ENCODE measurements at places on chromosomes 2 and 18.

GRCh38 chr2:179817181-179817841 lies 44.1 kb downstream of the ZNF385B start:
- DNase-seq = no peak

GRCh38 chr2:35081001-35081621 lies 1274.5 kb upstream of the CRIM1 start:
- no peak for DNase-seq

- no peak for DNase-seq
Observed at GRCh38 chr2:240503848-240504247, 53.9 kb downstream of the ANKMY1 start.

GRCh38 chr2:237885931-237886684 lies 26.7 kb downstream of the RAMP1 start:
- no peak for DNase-seq

DNA sequence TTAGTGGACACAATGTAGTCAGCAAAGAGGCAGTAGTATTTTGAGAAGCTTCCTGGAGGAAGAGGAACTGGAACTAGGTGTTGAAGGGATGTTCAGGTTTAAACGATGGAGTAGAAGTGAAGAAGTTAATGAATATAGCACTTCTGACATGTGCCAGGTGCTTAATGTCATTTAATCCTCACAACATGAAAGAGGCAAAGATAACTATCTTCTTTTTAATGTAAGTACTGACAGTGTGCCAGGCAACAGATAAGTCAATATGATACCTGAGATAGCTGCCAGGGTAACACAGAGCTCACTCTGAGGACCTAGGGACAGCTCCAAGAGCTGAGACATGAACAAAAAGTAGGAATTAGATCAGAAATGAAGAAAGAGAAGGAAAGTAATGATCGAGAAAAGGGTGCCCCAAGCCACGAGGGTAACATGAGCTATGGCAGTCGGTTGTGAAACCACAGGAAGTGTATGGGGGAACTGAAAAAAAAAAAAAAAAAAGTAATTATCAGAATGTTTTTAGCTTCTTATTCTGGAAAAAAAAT lies 140.7 kb downstream of the RNF144A start:
- DNase-seq = no peak

DNA sequence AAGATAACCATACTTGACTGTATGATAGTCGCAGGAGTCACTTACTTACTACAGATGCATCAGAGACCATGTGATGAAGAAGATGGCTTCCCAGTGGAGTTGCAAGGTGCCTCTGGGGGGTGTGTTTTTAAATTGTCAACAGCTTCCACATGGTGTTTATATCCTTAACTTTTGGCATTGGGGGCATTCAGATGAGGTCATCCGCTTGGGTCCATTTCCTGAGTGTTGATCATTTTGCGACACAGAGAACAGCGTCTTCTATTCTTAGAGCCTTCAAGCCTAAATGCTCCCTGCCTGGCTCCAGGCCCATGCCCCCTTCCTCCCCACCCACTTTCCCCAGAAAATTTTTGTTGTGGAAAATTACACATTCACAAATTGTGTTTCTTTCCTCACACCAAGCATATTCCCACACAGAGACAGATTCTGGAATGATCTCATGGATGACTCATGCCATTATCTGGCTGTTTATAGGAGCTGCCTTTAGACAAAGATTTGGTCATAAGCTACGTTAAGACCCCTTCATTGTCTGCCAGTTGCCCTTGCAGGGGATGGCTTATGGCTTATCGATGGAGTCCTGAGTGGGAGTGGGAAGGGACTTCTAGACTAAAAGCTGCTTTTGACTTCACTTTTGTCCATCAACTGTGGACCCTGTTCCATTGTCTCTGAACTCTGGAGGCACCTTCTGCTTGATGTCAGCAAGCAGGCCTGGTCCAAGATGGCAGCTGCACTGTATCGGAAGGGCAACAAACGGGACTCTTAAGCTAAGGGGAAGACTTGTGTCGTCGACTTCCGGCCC lies 91.8 kb downstream of the CABLES1 start:
- DNase-seq = no peak

DNA sequence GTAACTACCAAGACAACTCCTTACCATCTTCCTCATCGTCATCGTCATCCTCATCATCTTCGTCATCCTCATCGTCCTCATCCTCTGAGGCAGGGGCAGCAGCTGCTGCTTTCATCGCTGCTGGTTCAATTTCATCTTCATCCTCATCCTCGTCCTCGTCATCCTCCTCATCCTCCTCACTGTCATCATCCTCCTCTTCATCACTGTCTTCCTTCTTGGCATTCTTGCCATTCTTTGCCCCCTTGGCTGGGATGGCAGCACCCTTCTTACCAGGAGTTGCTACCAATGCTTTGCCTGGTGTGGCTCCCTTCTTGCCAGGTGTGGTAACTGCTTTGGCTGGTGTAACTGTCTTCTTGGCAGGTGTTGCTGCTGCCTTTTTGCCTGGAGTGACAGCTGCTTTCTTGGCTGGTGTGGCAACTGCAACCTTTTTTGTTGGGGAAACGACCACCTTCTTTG lies 2.7 kb downstream of the NCL start:
- DNase-seq = no peak

GRCh38 chr2:66852953-66853352 lies 418.0 kb downstream of the MEIS1 start:
- DNase-seq = no peak

DNA sequence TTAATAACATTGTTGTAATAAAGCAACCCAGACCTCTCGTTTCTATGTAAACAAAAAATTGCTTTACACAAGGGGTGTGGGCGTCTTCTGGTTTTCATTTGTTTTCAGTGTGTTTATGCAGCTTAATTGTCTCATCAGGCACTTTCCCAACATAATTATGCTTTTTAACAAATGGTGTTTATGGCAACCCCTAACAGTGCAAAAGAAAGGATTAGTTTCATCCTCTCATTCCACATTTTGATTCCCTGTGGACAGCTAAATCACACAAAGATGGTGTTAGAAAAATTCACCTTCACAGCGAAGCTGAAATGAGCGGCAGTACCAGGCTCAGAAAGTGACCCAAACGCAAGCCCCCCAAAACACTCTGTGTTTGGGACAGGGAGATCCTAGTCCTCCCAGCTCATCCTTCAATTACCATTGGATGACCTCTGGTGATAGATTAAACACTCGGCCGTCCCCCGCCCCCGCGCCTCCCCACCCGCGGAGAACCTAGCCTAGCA lies 724 bp downstream of the FTCDNL1 start:
- no peak for DNase-seq

- no peak for DNase-seq
Observed at GRCh38 chr2:58553937-58554336, 312.8 kb upstream of the FANCL start.

GRCh38 chr2:190123956-190124355 lies 61.4 kb upstream of the MSTN start:
- DNase-seq = no peak

- no peak for DNase-seq
Observed at GRCh38 chr2:235964787-235965390, 203.3 kb downstream of the GBX2 start.

DNA sequence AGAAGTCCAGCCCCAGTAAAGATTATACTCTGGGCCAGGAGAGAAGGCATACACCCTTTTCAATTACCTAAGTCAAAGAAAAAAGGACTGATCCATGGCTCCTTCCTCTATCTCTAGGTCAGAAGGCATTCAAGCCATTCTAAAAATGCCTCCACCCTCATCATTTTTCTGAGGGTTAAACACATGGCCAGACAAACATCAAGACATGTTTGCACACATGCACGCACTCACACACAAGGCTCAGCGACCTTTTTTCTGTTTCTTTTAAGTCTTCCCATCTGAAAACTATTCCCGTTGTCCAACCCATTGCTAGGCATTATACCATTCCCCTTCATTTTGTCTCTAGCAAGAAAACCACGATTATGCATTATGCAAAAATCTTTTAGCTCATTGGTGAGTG lies 126.6 kb downstream of the EN1 start:
- DNase-seq = no peak

GRCh38 chr2:102677244-102678215 lies 58.2 kb downstream of the SLC9A2 start:
- no peak for DNase-seq

DNA sequence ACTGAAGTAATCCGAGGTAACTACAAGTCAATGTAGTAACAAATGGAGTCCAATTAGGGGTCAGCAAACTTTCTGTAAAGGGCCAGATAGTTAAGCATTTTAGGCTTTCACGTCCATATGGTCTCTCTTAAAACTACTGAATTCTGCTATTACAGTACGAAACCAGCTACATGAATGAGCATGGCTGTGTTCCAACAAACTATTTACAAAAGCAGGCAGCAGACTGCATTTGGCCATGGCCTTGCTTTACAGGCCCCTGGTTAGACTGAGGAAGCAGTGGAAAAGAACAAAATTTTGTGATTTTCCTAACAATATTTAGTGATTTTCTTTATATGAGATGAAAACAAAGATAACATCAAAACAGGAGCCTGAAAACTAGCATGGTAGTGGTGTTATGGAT lies 64.0 kb downstream of the RTN4 start:
- no peak for DNase-seq

- DNase-seq = no peak
Observed at GRCh38 chr18:36812678-36813077, 16.1 kb downstream of the TPGS2 start.

DNA sequence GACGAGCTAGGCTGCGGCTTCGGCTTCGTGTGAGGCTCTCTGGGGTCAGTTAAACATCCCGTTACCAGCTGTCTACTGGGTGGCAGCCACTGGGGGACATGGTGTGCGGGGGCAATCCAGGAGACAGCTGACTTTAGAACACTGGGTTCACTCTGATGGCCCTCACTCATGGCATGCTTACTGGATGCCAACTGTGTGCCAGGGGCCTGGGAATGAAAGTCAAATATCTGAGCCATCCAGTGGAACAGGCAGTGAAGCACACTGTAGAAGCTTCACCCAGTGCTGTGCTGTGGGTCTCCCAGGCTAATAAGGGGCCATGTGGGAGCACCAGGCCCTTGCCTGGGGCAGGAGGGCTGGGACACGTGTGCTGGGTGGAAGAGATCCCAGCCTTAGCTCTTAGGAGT lies 48.3 kb downstream of the GLI2 start:
- DNase-seq = no peak

- DNase-seq = no peak
Observed at GRCh38 chr18:35507192-35507591, 9.4 kb upstream of the INO80C start.

DNA sequence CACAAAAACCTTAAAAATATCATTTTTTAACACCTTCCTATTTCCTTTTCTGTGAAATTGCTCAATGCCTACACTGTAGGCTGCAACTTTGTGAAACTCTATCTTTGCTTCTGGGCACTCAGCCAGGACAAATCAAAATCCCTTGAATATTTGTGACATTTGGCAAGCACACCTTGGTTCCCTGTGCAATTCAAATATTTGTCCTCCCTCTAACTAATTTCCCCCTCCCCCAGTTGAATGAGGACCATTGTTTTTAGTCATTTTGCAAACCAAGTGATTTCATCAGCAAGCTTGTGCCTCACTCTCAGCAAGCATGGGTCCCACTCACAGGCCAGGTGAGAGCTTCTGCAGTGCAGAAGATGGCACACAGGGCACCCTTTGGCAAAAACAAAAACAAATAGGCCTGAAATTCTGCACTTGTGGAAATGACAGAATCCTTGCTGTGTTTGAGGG lies 541.5 kb downstream of the CNTNAP5 start:
- DNase-seq = no peak

- no peak for DNase-seq
Observed at GRCh38 chr2:30981510-30981909, 156.7 kb downstream of the GALNT14 start.

DNA sequence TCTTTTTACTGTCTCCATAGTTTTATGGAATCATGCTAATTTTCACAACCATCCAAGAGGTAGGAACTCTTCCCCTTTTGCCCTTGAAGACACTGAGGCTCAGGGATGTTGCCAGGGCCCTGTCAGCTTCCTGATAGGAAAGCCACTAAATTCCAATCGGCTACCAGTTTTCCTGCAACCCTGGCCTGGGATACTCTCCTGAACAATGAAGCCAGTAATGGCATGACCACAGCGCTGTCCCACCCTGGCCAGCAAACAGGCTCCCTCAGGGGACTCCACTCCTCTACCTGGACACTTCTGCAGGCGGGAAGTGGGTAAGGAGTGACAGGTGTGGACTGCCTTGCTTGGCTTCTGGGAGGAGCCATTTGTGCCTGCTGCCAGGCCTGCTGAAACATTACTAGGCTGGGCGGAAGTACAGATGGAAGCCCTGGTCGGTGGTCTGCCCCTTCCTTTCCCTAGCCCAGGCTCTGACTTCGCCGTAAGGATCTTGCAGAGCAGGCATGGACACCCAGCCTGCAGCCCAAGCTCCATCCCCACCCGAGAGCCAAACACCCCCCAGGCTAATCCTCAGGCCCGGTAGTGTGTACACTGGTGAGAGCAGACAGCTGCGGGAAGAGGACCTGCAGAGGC lies 78.8 kb upstream of the SMAD2 start:
- DNase-seq = no peak

DNA sequence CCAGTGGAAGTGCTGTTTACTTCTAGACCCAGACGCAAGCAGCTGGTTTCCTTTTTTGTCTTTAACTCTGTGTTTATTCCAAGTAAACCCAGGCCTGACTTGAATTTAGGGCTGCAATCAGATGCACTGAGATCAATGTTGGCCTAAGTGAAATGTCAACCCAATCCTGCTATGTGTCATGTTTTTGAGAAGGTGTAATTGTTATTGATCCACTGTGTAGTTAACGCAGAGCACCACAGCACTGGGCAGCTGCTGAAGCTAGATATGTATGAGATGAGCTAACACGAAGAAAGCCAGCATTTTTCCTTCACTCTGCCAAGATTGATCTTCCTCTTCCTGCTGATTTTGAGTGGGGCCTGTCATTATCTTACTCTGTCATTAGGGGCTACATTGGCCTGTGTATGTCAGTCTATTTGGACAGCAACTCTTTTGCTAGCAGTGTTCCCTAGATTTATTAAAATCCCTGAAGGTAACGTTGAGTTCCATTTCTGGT lies 18.9 kb upstream of the DLX1 start:
- DNase-seq = no peak

GRCh38 chr2:79200762-79201161 lies 41.2 kb upstream of the REG3A start:
- DNase-seq = no peak

GRCh38 chr2:48072583-48072982 lies 166.3 kb upstream of the FBXO11 start:
- no peak for DNase-seq

- no peak for DNase-seq
Observed at GRCh38 chr2:54074606-54075341, 40.6 kb upstream of the ACYP2 start.

DNA sequence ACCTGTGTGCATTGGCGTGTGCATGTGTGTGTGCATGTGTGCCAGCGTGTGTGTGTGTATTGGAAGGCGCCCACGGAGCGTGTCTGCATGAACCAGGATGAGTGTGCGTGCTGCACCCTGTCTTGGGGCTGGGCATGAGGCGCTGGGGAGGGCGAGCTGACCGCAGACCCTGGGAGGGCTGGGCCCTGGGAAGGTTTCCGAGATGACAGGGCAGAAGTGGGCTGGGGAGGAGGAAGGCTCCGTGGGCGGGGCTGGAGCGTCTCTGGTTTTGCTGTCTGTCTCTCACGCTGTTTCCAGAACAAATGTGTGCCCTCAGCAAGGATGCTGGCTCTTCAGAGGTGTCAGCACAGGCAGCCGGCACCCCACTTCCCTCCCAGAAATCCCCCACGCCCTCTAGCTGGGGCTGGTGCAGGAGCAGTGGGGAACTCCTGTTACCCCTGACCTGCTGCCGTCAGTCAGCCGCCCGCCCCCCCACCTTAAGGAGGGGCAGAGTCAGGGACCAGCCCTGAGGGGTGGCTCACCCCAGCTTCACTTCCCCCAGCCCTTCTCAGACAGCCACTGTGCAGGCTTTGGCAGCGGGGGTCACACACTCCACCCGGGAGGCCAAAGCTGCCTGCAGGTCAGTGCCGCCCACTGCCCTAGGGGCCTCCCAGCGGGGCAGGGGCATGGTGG lies at the start of gene GPR35:
Gene GPR35 (plus strand): TSS at position 531 of the 672 bp plus-strand sequence. CDS start 4,473 bp downstream, outside the sequence.
- peak; percentile 52 for DNase-seq

All from stimulated activated CD4-positive, alpha-beta T cell treated with anti-CD3 and anti-CD28 coated beads, Interleukin-15, amount 100 ng/mL, for 1 hour (primary cell).